Retinal pigment epithelial cell (primary cell): ENCODE measurements at places on chromosomes 2 and 18.

- DNase-seq = no peak
These were observed 123.9 kb downstream of the ZFP36L2 start for GRCh38 chr2:43102366-43103092.

DNA sequence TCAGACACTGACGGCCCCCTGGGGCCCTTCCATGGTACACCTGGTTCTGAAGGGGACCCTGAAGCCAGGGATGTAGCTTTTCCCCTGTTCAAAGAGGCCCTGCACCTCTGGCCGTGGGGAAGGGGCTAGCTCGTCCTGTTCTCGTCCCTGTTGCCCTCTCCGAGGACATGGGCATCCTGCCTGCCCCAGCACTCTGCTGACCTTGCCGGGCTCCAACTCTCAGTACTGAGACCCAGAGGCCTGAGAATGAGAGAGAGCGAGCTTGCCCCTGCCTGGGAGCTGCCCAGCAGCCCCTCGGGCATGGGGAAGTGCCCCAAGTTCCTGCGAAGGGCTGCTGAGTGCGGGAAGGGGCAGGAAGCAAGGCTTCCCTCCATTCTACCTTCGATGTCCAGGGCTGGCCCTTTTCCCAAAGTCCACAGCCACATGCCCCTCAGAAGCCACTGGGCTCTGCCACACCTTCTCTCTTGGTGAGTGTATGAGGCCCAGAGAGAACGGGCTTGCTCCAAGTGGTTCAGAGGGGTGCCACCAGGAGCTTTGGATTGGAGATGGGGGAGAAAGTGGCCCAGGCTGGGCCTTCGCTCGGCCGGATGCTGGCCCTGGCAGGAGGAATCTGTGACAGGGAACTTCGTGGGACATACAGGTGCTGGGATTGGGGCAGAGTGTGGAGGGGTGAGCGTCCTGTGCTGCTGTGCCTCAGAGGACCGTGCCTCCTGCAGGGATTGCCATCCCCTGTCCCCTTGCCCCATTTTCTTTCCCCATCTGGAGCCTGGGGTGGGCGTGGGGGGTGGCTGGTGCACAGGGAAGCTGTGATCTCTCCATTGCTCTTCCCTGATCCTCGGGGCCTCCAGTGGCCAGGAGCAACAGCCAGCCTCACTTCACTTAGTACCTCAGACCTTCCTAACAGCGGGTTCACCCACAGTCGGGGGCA is 50.8 kb downstream of the KCNIP3 start:
- no peak for DNase-seq

GRCh38 chr2:101942851-101943250 is 48.9 kb upstream of the IL1R2 start:
- no peak for DNase-seq

DNA sequence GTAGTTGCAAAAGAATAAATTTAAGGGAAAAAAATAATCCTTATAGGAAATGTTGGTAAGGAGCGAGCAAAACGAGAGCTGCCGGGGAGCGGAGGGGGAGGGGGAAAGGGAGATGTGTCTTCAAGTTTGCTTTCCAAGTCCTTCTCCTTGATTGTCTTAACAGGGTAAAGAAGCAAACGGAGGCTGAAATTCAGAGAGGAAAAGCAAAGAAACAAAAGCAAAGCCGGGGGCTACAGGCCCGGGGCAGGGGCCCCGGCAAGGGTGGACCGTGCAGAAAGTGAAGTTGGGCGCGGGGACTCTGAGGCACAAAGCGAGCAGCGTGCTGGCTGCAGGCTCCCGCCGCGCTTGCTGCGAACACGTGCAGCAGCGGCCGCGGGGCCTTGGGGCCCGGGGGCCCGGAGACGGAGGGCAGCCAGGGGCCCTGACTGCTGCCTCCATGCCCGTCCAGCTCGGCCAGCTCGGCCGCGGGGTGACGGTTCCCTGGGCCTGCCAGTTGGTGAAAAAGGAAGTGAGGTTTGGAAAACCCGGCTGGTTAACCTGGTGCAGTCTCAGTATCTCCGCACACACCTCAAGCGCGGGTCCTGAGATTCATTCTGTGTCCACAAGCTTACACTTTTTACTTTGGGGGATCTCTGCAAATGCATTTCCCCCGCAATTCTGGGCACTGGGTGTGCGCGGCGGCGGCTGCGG is 4.1 kb downstream of the BCL11A start:
- no peak for DNase-seq

DNA sequence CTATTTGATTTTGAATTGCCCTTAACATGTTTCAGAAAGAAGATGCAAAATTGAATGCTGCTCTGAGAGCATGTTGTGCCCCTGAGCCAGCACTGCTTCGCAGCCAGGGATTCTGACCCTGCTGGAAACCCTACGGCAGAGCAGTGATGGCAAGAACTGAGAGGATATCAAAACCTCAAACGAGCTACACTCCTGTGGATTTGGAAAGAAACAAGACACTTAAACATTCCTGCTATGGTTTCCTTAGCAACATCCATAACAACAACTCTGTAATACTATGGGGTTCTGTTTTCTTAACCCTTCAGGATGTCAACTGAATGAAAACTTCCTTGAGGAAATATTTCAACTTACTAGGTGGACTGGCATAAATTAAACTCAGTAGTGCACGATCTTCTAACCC is 649.1 kb downstream of the NYAP2 start:
- DNase-seq = peak; percentile 57

DNA sequence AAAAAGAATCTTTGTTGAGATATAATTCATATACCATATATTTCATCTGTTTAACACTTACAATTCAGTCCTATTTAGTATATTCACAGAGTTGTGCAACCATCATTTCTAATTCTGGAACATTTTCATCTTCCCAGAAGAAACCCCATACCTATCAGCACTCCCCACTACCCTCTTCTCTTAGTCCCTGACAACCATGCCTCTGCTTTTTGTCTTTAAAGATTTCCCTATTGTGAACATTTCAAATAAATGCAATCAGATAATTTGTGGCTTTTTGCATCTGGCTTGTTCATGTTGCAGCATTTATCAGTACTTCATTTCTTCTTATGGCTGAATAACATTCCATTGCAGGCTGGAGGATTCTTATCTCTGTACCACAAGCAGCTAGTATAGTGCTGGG is 305.9 kb upstream of the MEX3C start:
- DNase-seq = no peak
